H9 (cell line): ENCODE measurements at places on chromosomes 11 and 22. TPM values are rescaled to one million over a fixed set of nuclear protein-coding genes. Genes with fewer than 3 reads are reported as not detected.

- no peak for DNase-seq
Measured at GRCh38 chr11:104061853-104062521, 25.5 kb downstream of the DDI1 start.

DNA sequence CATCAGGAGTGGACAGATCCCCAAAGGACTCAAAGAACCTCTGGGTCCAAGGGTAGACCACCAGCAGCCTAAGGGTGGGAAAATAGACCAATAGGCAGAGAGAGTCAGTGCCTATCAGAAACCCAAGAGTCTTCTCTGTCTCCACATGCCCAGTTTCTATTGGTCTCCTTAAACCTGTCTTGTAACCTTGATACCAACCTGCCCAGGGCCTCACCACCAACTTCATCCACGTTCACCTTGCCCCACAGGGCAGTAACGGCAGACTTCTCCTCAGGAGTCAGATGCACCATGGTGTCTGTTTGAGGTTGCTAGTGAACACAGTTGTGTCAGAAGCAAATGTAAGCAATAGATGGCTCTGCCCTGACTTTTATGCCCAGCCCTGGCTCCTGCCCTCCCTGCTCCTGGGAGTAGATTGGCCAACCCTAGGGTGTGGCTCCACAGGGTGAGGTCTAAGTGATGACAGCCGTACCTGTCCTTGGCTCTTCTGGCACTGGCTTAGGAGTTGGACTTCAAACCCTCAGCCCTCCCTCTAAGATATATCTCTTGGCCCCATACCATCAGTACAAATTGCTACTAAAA lies at the start of gene HBB:
HBB (minus strand) TSS at position 340 of the 579 bp plus-strand sequence; CDS start at position 290, 50 bp downstream.
- DNase-seq: no peak

The PDGFB gene
- 6.1 and 7.1 TPM in 2 replicates for total RNA-seq

GRCh38 chr11:58592760-58593472 lies 14.1 kb downstream of the ZFP91 start:
- no peak for DNase-seq

The LIMK2 gene
- total RNA-seq: 50.5 and 51.3 TPM in 2 replicates

GRCh38 chr11:75096456-75097172 lies at the start of gene OR2AT4:
Gene OR2AT4 (minus strand): TSS chr11:75096876.
- no peak for DNase-seq

The POU2AF2 gene
- not detected in 2 replicates for total RNA-seq

The GSTT2B gene
- 4.5 and 4.7 TPM in 2 replicates for total RNA-seq

- no peak for DNase-seq
Measured at GRCh38 chr22:26462641-26463040, 20.9 kb downstream of the HPS4 start.

- DNase-seq: no peak
Measured at GRCh38 chr11:125343086-125343717, 152.9 kb downstream of the FEZ1 start.

The SPTBN2 gene
- total RNA-seq: 80.4 and 84.8 TPM in 2 replicates

The MS4A14 gene
- not detected in 2 replicates for total RNA-seq

The MOGAT2 gene
- not detected in 2 replicates for total RNA-seq

DNA sequence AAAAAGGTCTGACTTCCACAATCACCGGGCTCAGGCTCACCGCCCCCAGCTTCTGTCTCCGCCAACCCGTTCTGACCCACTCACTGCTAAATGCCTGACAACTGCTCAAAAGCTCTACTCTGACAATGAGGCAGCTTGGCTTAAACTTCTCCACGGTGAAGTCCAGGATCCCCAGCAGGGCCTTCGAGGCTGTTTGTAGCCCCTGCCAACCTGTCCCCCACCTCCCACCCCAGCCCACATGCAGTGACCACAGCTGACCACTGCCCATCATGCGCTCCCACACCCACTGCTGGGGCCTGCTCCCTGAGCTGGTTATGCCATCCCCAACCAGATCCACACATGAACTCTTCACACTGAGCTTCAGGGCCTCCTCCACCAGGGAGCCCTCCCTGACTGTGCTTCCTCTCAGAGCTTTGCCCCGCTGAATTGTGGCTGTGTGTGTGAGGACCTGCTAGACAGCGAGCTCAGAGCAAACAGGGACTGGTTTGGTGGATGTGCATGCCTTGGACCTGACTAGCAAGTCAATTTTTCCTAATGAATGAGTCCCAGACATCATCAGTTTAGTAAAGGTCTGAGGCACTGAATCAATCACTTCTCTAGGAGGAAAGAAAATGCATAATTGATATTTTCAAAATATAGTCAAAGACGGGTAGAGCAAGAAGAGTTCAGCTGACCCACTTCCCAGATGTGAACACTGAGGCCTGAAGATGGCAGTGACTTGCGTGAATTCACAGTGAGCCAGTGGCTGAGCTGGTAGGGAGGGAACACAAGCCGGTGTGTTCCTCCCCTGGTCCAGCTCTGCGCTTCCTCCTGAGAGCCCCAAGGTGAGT lies 7.7 kb downstream of the LRRC32 start:
- no peak for DNase-seq

DNA sequence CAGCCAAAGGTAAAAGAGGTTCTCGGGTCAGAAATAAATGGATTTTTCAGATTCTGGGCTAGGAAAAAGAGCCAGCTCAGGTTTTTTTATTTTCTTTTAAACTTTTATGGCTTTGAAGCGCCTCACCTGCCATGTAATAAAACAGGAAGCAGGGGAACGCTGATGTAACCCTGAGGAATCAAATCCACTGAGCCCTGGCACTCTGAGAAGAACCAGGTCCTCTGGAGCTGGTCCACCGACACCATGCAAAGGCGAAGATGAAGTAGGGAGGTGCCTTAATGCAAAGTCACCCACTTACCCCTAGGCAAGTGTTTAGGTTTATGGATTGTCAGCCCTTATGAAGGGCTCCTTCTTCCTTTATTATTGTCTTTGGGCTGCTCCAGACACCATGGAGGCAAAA lies 1.6 kb downstream of the PAMR1 start:
- no peak for DNase-seq

DNA sequence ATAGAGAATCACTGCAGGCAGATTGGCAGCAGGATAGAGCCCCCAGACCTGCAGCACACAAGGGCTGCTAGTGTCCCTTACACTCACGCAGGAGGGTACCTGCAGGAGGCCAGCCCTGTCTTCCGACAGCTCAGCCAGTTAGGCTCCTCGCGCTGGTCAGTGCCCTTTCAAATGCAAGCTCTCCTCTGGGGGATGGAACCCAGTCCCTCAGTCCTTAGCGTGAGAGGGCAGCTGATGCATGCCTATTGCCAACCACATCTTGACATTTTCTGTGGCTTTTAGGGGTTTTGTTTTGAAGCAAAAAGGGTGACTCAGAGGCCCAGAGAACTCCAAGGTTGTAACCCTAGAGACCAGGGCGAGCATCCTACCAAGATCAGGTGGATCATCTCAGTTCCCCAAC lies 40.0 kb downstream of the WNT11 start:
- DNase-seq: no peak

GRCh38 chr11:11521306-11522002 lies 100.4 kb downstream of the GALNT18 start:
- no peak for DNase-seq

The DERL3 gene
- 9.0 and 9.8 TPM in 2 replicates for total RNA-seq

DNA sequence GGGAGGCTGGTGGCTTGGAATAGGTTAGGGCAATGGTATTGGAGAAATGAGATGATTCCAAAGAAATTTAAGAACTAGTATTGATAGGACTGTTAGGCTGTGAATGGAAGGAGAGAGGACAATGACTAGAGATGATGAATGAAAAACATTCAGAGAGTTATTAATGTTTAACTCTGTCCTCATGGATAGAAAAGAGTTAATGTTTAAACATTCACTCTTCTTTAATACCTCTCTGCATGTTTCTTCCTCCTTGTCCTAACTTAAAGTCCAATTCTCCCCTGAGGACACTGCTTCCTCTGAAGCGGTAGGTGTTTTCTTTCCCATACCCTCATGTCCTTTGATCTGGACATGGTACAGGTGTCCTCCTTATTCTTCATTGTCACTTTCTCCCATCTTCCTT lies 13.4 kb downstream of the CHEK1 start:
- DNase-seq: no peak

DNA sequence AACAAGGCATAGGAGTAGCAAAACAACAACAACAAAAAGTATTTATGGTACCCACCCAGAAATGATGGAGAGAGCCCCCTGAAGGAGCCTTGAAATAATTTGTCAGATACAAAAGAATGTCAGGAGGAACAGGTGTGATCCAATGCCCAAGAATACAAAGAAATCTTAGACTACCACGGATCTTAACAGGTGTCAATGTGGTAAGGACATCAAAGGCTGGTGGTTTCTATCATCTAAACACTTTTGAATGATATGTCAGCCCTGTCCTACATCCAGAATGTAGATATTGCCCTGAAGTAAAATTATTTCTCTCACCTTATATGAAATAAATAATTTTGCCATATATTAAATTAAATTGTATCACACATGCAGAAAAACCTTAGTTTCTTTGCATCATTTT lies 386.4 kb upstream of the ANO5 start:
- no peak for DNase-seq

GRCh38 chr22:21826204-21826603 lies 41.2 kb downstream of the MAPK1 start:
- no peak for DNase-seq

The CCDC73 gene
- 0.04 TPM in 1 of 2 replicates, not detected in the other for total RNA-seq

The CYTH4 gene
- not detected in 2 replicates for total RNA-seq

DNA sequence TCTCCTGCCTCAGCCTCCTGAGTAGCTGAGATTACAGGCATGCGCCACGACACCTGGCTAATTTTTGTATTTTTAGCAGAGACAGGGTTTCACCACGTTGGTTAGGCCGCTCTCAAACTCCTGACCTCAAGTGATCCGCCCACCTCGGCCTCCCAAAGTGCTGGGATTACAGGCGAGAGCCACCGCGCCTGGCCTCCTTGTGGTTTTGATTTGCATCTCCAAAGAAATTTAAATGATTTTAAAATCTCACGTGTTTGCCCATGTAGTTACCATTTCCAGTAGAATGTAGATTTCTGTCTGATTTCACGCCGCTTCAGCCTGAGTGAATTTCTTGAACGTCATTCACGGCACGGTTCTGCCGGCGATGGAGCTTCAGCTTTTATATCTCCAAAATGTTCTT lies 55.8 kb downstream of the IGF2 start:
- DNase-seq: no peak

GRCh38 chr22:46574993-46575910 lies 37.8 kb upstream of the CELSR1 start:
- peak; percentile 61 for DNase-seq

The ART1 gene
- total RNA-seq: not detected in 2 replicates

DNA sequence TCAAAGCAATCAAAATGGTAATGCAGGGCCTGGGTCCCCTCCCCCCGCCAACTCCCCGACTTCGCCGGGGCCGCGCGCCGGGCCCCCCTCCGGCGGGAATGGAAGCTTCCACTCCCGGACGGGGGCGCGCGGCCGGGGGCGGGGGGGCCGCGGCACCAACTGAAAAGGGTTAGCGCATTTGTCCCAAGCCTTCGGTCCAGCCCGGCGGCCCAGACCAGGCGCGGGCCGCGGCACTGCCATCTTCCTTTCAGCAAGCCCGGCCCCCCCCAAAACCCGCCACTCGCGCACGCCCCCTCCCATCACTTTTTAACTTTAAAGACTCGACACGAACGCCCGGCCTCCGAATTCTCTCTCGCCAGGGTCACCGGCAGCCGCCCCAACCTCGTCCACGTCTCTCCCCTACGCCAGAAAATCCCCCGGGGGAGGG lies 2.8 kb downstream of the PHF21B start:
- no peak for DNase-seq

DNA sequence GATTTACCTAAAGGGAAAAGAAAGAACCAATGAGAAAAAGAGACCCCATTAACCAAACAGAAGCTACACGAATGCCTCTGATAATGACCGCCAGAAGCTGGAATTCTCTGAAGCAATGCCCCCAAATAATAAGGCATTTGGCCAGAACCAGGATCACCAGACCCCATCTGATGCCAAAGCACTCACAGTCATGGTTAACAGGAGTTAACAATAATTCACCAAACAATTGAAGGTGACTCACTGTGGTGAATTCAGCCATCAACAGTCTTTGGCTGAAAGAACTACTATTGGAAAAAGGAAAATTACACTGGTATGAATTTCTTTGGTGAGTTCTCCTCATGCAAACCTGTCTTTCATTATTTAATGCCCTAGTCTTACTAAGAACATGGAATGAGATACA lies 21.9 kb upstream of the NFRKB start:
- no peak for DNase-seq

DNA sequence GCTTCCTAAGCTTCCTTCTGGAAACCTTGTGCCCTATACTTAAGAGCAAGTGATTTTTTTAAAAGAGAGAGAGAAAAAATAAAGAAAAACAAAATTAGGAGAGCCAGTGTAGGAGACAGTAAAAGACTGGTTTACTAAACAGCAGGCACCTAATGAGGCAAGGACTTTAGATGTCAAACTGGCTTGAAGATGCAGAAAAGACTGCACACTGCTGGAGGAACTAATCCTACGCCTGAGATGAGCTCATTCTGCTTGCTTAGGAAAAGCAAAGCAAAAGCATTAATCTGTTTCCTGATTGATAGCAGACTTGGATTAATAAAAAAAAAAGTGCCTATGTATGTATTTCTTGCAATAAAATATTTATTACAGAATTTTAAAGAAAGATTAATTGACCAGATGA lies 113.6 kb upstream of the SEZ6L start:
- DNase-seq: no peak

DNA sequence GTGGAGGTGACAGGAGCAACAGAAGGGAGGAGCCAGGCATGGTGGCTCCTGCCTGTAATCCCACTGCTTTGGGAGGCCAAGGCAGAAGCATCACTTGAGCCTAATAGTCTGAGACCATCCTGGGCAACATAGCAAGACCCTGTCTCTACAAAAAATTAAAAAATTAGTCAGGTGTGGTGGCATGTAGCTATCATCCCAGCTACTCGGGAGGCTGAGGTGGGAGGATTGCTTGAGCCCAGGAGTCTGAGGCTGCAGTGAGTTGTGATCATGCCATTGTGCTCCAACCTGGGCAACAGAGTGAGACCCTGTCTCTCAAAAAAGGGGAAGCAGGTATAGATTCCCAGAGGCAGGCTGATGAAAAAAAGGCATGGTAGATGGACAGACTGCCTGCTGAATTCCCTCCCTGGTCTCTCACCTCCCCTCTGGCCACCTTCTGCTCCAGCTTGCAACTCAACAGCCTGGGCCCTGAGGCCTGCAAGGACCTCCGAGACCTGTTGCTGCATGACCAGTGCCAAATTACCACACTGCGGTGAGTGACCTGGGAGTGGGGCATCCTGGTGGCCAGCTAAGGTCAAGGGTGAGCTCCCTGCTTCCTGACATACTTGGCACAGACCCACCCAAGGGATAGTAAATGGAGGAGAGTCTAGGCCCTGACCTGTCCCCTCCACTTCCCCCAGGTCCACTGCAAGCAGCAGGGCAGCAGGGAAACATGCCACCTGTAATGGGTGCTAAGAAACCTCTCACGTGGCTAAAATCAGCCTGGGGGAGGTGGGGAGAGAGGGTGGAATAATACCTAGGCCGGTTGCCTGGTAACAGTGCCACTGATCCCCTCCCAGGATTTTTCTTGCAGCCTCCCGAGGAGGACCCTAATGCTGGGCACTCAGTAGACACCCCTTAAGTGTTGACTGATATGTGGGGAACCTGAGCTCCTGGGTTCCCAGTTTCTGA lies 4.3 kb upstream of the NHERF4 start:
- no peak for DNase-seq

The SLC16A8 gene
- 0.75 and 1.1 TPM in 2 replicates for total RNA-seq

DNA sequence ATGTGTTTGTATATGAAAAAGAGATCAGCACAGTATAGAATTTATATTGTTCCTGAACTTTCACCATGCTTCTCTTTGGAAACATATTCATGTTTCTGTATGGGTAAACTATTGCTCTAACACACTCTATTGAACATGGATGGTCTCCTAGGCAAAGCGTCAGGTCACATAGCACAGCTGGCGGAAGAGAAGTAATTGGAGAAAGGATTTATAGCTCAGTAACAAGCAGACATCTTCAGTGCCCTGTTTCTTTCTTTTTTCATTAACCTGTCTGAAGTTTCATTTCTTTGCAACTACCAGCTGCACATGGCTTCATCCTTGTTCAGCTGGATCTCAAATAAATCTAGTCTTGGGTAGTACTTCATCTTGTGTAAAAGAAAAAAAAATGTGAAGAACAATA lies 84.4 kb upstream of the TRPC6 start:
- DNase-seq: no peak
